ENCODE measurements at places on chromosomes 12 and 14. TPM values are rescaled to one million over a fixed set of nuclear protein-coding genes. Genes with fewer than 3 reads are reported as not detected.

The CISTR gene
- total RNA-seq, result not detected

The IL22 gene
- not detected for total RNA-seq

The TRPV4 gene
- total RNA-seq, result 3.5 TPM

GRCh38 chr12:116066381-116067230 is 210.9 kb downstream of the MED13L start:
- DNase-seq, result peak; percentile 67

The KCNH3 gene
- total RNA-seq, result 2.3 TPM

GRCh38 chr12:120402217-120402616 is 33.3 kb upstream of the MSI1 start:
- DNase-seq, result peak; percentile 38

DNA sequence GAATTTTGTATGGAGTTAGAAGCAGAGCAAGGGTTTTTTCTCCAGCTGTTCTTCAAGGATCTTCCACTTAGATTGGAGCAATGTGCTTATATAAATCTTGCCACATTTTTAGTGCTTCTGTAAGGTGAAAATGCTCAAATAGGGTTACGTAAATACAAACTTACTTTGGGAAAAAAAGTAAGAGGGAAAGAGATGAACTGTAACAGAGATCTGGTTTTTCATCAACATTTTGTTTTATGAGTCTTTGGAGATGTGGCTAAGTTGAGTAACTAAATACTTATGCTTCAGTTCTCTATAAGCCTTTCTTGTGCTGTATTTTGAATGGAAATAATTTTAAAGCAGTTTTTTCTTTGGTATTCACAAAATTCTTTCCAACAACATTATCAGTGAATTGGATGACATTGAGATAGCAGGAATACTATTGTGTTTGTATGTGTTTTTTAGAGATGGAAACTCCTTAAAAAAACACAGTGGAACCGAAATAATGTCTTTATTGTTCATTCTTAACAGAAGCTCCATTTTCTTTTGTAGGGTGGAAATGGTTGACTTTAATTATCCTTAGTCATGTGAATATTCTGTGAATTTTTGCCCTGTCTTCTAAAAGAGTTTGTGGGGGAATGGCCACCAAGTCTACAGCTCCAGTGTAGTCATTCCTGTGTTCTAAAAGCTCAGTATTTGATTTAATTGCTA is 45.7 kb downstream of the NPAS3 start:
- DNase-seq, result no peak

The MPHOSPH9 gene
- total RNA-seq, result 62.9 TPM

The SDSL gene
- 0.31 TPM for total RNA-seq

The TEX22 gene
- total RNA-seq, result not detected

DNA sequence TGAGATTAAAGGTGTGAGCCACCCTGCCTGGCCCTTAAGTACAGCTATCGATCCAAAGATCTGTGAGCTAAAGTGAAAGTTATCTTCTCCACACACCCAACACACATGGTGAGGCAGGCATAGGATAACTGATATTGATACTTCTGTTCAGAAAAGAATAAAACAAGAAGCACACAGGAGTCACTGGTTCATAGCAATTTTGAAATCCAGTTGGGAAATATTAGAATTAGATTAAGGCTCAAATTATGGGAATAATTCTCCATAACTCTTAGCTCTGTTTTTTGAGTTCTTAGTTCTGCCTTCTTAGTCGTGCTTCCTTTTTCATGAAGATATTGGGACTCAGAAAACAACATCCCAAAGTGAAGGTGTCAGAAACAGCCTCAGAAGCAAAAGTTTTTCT is 186.0 kb upstream of the PLXNC1 start:
- DNase-seq, result no peak

DNA sequence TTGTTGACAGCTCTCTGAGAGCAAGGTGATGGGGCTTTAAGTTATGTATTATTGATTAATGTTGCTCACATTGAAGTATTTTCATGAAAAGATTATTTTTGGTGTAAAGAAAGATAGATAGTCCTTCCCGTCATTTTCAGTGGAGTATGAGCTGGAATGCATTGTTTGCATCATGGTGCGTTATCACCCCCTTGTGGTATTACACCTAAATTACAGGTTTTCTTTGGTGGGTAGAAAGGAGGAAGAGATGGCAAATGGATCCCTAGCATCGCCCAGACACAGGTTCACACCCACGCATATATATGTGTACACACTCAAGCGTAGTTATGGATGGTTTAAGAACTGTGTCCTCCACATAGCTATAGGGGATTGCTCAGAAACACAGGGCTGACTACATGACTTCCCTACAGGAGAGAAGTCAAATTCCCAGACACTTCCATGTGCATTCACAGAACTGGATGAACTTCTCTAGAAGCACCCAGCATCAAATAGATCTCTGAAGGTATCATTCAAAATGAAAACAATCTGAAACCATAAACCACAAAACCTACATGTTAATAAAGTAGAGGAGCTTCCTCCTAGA is 14.4 kb upstream of the SERPINA10 start:
- DNase-seq, result no peak

- DNase-seq, result no peak
Observed at GRCh38 chr12:89878950-89879349, 170.3 kb upstream of the ATP2B1 start.

The KRT2 gene
- not detected for total RNA-seq

The GSC gene
- total RNA-seq, result 1.5 TPM

The RHEBL1 gene
- total RNA-seq, result 0.31 TPM

The NGB gene
- total RNA-seq, result not detected

DNA sequence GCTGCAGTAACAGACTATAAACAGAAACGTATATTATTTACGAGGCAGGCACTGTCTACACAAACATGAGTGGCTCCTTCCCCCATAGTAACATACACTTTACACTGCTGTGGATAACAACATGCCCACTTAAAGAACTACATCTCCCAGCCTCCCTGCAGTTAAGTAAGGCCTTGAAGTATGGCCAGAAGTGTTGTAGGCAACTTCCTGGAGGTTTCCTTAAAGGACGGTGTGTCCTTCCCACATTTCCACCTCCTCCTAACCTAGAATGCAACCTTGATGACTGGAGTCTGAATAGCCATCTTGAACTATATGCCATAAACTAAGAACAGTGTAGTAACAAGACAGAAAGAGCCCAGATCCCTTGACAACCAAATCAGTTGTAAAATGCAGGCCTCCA is 20.3 kb downstream of the MED13L start:
- peak; percentile 24 for DNase-seq

- peak; percentile 26 for DNase-seq
Observed at GRCh38 chr14:95196268-95196667, 38.9 kb upstream of the DICER1 start.

DNA sequence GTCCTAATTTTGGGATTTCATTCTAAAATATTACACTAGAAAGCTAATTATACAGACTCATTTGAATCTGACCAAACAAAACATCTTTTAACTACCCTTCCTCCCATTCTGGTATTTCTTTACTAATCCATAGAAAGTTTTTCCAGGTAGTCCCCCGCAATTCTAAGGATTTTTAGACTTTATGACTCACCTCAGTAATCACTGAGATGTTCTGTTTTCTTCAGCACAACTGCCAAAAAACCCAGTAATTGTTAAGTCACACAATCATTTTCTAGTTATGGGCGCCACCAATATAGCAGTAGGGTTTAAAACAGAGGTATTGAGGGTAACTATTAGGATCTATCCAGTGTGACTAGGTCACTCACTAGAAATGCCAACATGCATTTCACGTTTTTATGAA is 1.6 kb upstream of the ARID4A start:
- no peak for DNase-seq

DNA sequence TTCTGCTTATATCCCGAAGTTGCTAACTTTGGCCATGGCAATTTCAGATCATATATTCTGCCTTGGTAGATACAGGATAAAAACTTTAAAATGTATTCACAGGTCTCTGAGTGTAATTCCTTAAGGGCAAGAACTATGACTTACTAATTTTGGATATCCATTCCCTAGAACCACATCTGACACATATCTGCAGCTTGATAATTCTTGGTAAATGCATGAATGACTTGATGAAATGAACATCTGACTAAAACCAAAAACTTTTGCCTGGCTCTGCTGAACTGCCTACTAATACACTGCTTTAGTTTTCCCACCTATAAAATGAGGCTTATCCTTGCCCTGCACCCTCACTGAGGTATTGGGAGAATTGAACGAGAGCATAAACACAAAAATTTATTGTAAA is 32.2 kb downstream of the SLC25A21 start:
- DNase-seq, result no peak

The AICDA gene
- 0.10 TPM for total RNA-seq

The ISCU gene
- 111 TPM for total RNA-seq

GRCh38 chr12:53930591-53931255 is 7.9 kb upstream of the HOXC13 start:
- DNase-seq, result no peak

- DNase-seq, result no peak
Observed at GRCh38 chr12:26514364-26514763, 318.6 kb downstream of the ITPR2 start.

The SLCO1B1 gene
- total RNA-seq, result not detected

The YEATS4 gene
- total RNA-seq, result 11.1 TPM

The SLC6A12 gene
- 0.51 TPM for total RNA-seq

The EIF4B gene
- total RNA-seq, result 789 TPM

- DNase-seq, result no peak
Observed at GRCh38 chr14:95468448-95469133, 47.9 kb downstream of the SYNE3 start.

- DNase-seq, result no peak
Observed at GRCh38 chr14:24798911-24799462, 165.0 kb upstream of the GZMB start.

DNA sequence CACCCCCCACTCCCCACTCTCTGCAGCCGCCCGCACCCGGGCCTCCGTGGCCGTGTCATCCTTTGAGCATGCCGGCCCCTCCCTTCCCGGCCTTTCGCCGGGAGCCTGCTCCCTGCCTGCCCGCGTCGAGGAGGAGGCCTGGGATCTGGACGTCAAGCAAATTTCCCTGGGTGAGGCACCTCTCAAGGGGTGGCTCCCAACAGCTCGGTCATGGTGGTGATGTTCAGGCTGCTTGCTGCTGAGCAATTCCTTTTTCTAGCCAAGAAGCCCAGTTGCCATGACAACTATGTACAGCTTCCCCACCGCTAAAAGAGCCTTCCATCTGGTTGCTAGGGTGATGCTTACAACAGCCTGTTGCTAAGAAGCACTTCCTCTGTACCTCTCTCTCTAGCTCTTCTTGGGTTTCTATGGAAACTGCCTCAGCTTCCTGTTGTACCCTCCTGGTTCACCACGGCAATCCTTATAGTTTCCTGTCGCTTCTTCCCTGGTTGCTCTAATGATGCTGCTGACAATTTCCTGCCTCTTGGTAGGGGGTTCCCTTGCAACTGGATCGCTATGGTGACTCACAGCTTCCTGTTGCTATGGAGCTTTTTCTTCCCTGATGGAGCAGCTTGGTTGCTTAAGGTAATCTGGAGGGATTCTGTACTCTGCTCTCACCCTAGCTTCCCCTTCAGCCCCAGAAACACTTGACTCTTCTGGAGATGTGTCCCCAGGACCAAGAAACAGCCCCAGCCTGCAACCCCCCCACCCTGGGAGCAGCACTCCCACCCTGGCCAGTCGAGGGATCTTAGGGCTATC is 11.0 kb downstream of the ZNF219 start:
- peak; percentile 71 for DNase-seq

DNA sequence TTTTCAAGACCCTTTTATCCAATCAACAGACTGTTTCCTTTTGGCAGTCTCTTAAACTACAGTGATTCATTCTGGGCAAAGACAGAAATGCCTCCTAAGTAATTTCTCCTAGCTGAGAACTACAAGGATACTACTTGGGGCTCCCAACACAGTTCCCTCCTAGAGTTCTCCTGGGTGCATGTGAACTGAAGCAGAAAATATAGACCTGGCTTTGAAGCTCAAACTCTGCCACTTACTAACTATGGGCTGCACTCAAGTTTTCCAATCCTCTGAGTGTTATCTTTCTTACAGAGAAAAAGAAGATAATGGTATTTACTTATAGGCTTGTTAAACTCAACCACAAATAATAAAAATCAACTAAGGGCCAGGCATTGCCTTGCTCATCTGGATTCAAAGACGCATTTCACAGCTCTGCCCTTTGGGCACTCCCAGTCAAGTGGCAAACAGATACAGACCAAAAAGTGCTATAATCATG is 97.6 kb downstream of the EFCAB11 start:
- DNase-seq, result no peak

GRCh38 chr12:128940974-128941373 is 87.7 kb downstream of the GLT1D1 start:
- no peak for DNase-seq

DNA sequence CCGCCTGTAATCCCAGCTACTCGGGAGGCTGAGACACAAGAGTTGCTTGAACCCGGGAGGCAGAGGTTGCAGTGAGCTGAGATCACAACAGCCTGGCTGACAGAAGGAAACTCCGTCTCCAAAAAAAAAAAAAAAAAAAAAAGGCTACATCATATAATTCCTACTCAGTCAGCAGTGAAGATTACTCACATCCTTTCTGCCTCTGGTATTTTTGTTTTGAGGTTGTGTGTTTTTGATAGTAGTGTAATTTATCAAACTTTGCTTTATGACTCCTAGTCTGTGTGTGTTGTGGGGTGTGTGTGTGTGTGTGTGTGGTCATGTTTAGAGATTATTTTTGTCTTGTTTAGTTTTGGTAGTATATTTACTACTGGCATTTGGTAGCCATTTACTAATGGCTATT is 29.8 kb upstream of the DLGAP5 start:
- DNase-seq, result no peak

- no peak for DNase-seq
Observed at GRCh38 chr14:101516401-101516800, 44.9 kb upstream of the DIO3 start.

- peak; percentile 91 for DNase-seq
Observed at GRCh38 chr14:57189070-57189469, 79.6 kb downstream of the EXOC5 start.

DNA sequence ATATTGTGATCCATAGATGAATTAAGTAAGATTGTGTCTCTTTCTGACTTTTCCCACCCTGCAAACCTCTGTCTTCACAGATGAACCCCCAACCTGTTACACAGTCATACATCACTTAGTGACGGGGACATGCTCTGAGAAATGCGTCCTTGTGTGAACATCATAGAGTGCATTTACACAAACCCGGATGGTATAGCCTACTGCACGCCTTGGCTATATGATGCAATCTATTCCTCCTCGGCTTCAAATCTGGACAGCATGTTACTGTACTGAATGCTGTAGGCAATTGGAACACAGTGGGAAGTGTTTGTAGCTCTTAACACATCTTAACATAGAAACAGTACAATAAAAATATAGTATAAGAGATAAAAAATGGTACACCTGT is 7.4 kb upstream of the TESPA1 start:
- no peak for DNase-seq

The PUS1 gene
- 10.1 TPM for total RNA-seq

DNA sequence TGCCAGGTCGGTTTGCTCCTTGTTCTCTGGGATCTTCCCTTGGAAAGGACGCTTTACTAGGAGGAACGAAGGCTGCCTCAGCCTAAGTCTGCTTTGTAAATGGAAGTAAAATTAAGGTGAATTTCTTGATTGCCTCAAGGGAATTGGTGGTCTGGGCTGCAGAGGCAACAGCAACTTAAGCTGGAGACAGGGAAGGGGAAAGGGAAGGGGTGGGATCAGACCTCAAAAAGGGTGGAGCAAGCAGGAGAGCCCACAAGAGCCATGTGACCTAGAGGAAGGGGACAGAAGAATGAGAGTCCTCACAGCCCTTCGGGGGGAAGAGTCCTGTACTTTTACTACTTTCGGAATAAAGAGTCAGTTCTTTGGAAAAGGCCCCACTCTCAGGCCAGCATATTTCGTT is 147.9 kb downstream of the PPM1H start:
- no peak for DNase-seq

Measured in tongue (tissue), 3 donors.